Smooth muscle cell of bladder (primary cell): ENCODE measurements at places on chromosomes 12 and 14. TPM values are rescaled to one million over a fixed set of nuclear protein-coding genes. Genes with fewer than 3 reads are reported as not detected.

HSPB8 gene
- 9.8 and 18.1 TPM in 2 replicates for total RNA-seq

SERPINA5 gene
- not detected in 2 replicates for total RNA-seq

PAH gene
- total RNA-seq, result not detected in 2 replicates

TTC7B gene
- 10.1 and 21.7 TPM in 2 replicates for total RNA-seq

IQSEC3 gene
- 1.4 and 1.6 TPM in 2 replicates for total RNA-seq

ST8SIA1 gene
- total RNA-seq, result 0.65 and 0.71 TPM in 2 replicates

RITA1 gene
- total RNA-seq, result 9.7 and 17.7 TPM in 2 replicates

SLC25A21 gene
- 0.57 and 1.2 TPM in 2 replicates for total RNA-seq

KCNK13 gene
- 0.09 TPM in 1 of 2 replicates, not detected in the other for total RNA-seq

HHIPL1 gene
- total RNA-seq, result 4.4 and 7.9 TPM in 2 replicates

TUBA1A gene
- 514 and 549 TPM in 2 replicates for total RNA-seq

ATL1 gene
- total RNA-seq, result 3.0 and 7.0 TPM in 2 replicates

SPTB gene
- 0.14 TPM in 1 of 2 replicates, not detected in the other for total RNA-seq

DACT1 gene
- total RNA-seq, result 44.8 and 78.7 TPM in 2 replicates

DEGS2 gene
- total RNA-seq, result under 0.01 and 0.46 TPM in 2 replicates

PLA2G1B gene
- total RNA-seq, result not detected in 2 replicates

INHBE gene
- total RNA-seq, result 9.0 and 12.7 TPM in 2 replicates

IAPP gene
- total RNA-seq, result not detected in 2 replicates

TRHDE gene
- total RNA-seq, result 3.5 and 18.3 TPM in 2 replicates

HNF1A gene
- total RNA-seq, result 0.09 TPM in 1 of 2 replicates, not detected in the other

ABHD12B gene
- under 0.01 TPM in 1 of 2 replicates, not detected in the other for total RNA-seq

KRT71 gene
- not detected in 2 replicates for total RNA-seq

CRACR2A gene
- total RNA-seq, result 5.1 and 9.0 TPM in 2 replicates

TXNDC16 gene
- 1.1 and 2.0 TPM in 2 replicates for total RNA-seq

GALNT16 gene
- total RNA-seq, result 0.85 and 1.4 TPM in 2 replicates

ENDOU gene
- not detected in 2 replicates for total RNA-seq

CCDC88C gene
- total RNA-seq, result 0.28 and 0.85 TPM in 2 replicates

AHNAK2 gene
- total RNA-seq, result 59.3 and 96.1 TPM in 2 replicates

FOXN4 gene
- total RNA-seq, result not detected in 2 replicates

RNASE3 gene
- total RNA-seq, result not detected in 2 replicates

PEX5 gene
- total RNA-seq, result 29.7 and 32.4 TPM in 2 replicates

TMTC1 gene
- 83.5 and 88.6 TPM in 2 replicates for total RNA-seq

TBX3 gene
- 14.5 and 22.0 TPM in 2 replicates for total RNA-seq

OTX2 gene
- not detected in 2 replicates for total RNA-seq

NTF3 gene
- total RNA-seq, result 0.09 and 0.28 TPM in 2 replicates
